Heart right ventricle (tissue), 16 donors: ENCODE measurements at places on chromosomes 1 and 21. TPM values are rescaled to one million over a fixed set of nuclear protein-coding genes. Genes with fewer than 3 reads are reported as not detected.

Gene PGLYRP4
- not detected for polyA plus RNA-seq

DNA sequence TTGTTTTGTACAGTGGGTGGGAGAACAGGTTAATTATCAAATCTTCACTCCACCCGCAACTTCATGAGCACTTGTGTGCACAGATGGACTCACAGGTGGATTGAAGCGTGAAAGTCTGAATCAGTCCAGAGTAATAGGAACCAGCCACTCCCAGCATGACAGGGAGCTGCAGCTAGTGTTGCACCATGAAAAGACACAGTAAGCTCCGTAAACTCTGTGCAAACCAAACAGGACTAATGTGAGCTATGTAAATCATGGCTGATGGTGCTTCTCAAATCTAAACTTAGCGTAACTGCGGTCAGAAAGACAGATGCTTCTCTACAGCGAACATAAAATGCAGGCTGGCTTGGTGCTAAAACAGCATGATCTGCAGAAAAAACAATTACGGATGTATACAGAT, 114.4 kb downstream of the CENPF start:
- DNase-seq = no peak

GRCh38 chr1:70318191-70318590, 36.3 kb downstream of the ANKRD13C start:
- no peak for DNase-seq

DNA sequence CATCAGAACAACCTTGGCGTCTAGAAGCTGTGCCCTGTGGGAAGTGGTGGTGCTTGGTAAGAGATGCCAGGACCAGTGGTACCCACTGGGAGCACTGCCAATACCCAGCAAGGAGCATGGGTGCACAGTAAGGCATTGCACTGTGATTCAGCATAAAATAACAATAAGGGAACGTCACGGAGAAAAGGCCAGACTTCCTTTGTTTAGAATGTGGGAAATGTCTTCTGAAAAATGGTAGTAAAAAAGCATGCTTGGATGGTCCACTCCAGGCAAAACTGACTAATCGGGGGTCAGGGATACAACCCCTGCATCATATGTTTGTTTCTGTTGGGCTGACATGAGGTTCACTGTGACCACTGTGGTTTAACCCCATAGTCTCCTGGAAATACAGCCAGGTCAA, 14.7 kb downstream of the METTL18 start:
- DNase-seq = no peak
